GM23248 (cell line): ENCODE measurements at places on chromosomes 6 and 20. TPM values are rescaled to one million over a fixed set of nuclear protein-coding genes. Genes with fewer than 3 reads are reported as not detected.
A peak's percentile ranks its signal among the peaks of the same experiment; 100 is the strongest.

DNA sequence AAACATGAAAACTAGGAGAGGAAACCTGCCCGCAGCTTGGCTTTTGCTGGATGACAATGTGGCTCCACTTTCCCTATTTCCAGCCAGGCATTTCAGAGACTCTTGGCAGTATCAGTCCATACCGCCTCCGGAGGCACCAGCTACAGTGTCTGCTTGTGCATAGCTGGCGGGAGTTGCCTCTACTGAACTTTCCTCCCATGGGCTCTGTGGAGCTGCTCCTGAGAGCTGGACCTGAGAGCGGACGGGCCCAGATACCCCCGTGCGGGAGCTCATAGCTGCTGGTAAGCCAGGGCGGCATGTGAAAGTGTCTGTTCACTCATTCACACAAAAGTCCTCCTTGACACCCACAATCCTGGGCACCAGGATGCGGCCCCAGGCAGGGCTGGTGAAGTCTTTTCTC is 130.3 kb upstream of the PMEPA1 start:
- no peak overlapping the region for H3K4me3 ChIP-seq
- H3K27ac ChIP-seq, result no peak overlapping the region
- peak; percentile 23 for DNase-seq
- H3K36me3 ChIP-seq, result no peaks in the 10 kb centered on the region

GRCh38 chr6:28940294-28940857 is 16.6 kb upstream of the TRIM27 start:
- peak overlapping the region; percentile 94 for H3K4me3 ChIP-seq
- no peaks in the 10 kb centered on the region for H3K36me3 ChIP-seq
- no peaks in the 10 kb centered on the region for H3K27me3 ChIP-seq
- no peak for DNase-seq
- peak overlapping the region; percentile 59 for H3K27ac ChIP-seq

DNA sequence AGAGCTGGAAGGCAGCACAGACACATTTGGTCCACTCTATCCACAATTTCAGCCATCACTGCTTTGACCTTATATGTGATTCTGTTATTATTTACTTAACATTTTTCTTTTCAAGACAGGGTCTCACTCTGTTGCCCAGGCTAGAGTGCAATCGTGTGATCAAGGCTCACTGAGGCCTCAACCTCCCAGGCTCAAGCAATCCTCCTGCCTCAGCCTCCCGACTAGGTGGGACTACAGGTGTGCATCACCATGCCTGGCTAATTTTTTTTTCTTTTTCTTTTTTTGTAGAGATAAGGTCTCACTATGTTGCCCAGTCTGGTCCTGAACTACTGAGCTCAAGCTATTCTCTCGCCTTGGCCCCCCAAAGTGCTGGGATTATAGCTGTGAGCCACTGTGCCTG is 40.3 kb downstream of the BCL2L1 start:
- H3K27ac ChIP-seq, result no peak overlapping the region
- peaks cover 14% of the 10 kb centered on the region for H3K4me1 ChIP-seq
- H3K4me3 ChIP-seq, result no peak overlapping the region
- H3K27me3 ChIP-seq, result no peaks in the 10 kb centered on the region
- 0 out of 2 replicates have a peak, but pooled peaks cover 16% of the 10 kb centered on the region for H3K36me3 ChIP-seq
- DNase-seq, result no peak

DNA sequence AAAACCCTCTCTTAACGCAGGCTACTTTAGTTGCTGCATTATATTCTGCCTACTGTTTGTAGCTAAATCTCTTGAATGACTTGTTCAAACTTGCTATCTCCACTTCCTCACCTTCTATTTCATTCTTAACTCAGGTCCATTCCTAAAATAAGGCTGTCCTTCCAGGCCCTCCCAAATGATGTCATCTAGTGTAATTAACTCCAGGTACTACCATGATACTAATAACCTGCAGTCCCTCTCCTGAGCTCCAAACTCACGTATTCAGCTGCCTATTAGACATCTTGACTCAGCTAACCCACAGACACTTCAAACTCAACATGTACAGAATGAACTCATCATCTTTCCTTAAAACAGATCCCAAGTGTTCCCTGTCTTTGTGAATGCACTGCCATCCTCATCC is 10.5 kb upstream of the TOP1 start:
- no peak overlapping the region for H3K4me3 ChIP-seq
- H3K27ac ChIP-seq, result no peak overlapping the region
- H3K4me1 ChIP-seq, result no peaks in the 10 kb centered on the region

DNA sequence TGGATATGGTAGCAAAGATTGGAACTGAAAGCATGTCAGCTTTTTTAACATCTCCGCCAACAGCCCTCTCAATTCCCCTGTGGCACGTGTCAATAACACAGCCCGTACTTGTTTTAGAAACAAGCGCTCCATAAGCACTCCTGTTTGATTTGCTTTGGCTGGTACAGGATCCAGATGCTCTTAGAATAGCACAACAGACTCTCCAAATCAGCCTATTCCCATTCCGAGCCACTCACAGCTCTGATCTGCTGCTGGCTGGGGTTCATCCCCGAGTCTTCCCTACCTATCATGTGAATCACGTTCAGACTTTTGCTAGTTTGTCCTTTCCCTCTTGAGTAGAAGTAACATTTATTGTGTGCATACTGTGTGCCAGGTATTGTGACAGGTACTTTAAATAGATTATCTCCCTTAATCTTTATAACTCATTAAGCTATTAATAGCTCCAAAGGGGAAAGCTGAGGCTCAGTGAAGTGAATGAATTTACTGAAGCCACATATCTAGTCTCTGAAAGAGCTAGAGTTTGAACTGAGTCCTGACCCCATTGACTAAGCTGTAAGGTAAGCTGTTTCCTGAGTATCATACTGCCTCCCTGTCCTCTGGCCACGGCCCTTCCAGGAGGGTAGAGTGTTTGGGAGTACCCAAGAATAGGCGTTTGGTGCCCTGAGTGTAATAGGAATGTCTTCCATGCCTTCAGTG is 46.7 kb downstream of the RALY start:
- DNase-seq, result no peak
- no peak overlapping the region for H3K27ac ChIP-seq
- H3K36me3 ChIP-seq, result no peaks in the 10 kb centered on the region
- no peak overlapping the region for H3K4me3 ChIP-seq

DNA sequence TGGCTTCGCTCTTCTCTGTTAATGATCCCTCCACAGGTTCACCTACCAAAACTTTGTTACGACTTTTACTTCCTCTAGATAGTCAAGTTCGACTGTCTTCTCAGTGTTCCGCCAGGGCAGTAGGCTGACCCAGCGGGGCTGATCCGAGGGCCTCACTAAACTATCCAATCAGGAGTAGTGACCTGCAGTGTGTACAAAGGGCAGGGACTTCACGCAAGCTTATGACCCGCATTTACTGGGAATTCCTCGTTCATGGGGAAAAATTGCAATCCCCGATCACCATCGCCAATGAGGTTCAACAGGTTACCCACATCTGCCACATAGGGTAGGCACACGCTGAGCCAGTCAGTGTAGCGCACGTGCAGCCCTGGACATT is 771.4 kb upstream of the DEFB115 start:
- H3K4me1 ChIP-seq, result no peaks in the 10 kb centered on the region
- DNase-seq, result no peak
- H3K4me3 ChIP-seq, result no peak overlapping the region
- H3K27me3 ChIP-seq, result no peaks in the 10 kb centered on the region
- H3K27ac ChIP-seq, result no peak overlapping the region
- H3K36me3 ChIP-seq, result no peaks in the 10 kb centered on the region

TNFRSF21 gene
- 2.9 and 3.9 TPM in 2 replicates for total RNA-seq
